ENCODE measurements at places on chromosomes 6 and 20. TPM values are rescaled to one million over a fixed set of nuclear protein-coding genes. Genes with fewer than 3 reads are reported as not detected.

The OPRM1 gene
- polyA plus RNA-seq, result not detected

The ZC2HC1B gene
- polyA plus RNA-seq, result not detected

The ZNF165 gene
- polyA plus RNA-seq, result 0.56 TPM

The ADGRB3 gene
- polyA plus RNA-seq, result 0.70 TPM

The MAS1 gene
- 0.25 TPM for polyA plus RNA-seq

The AVP gene
- not detected for polyA plus RNA-seq

The FKBP1C gene
- 1.9 TPM for polyA plus RNA-seq

The TDRD6 gene
- 0.76 TPM for polyA plus RNA-seq

The PCSK2 gene
- 0.71 TPM for polyA plus RNA-seq

The HLA-DOA gene
- polyA plus RNA-seq, result 1.8 TPM

The SLC17A4 gene
- polyA plus RNA-seq, result not detected

The PBOV1 gene
- polyA plus RNA-seq, result not detected

The APOBEC2 gene
- 433 TPM for polyA plus RNA-seq

The HLA-DQB1 gene
- 9.4 TPM for polyA plus RNA-seq

The TBCC gene
- polyA plus RNA-seq, result 13.0 TPM

The CNKSR3 gene
- polyA plus RNA-seq, result 16.7 TPM

The LGSN gene
- polyA plus RNA-seq, result not detected

The BACH2 gene
- polyA plus RNA-seq, result 6.0 TPM

The RIPOR3 gene
- 4.0 TPM for polyA plus RNA-seq

The TMEM151B gene
- polyA plus RNA-seq, result 0.37 TPM

The MYLK4 gene
- 12.3 TPM for polyA plus RNA-seq

The TSPO2 gene
- polyA plus RNA-seq, result 0.93 TPM

The SPATA25 gene
- polyA plus RNA-seq, result 9.2 TPM

The SAMD10 gene
- polyA plus RNA-seq, result 4.4 TPM

The OR2H1 gene
- polyA plus RNA-seq, result not detected

The LRRC73 gene
- polyA plus RNA-seq, result not detected

The SOX4 gene
- 43.1 TPM for polyA plus RNA-seq

The SOBP gene
- polyA plus RNA-seq, result 16.1 TPM

The ECT2L gene
- polyA plus RNA-seq, result 0.17 TPM

The PPP1R16B gene
- 3.7 TPM for polyA plus RNA-seq

The YTHDF1 gene
- 31.7 TPM for polyA plus RNA-seq

The DEFB124 gene
- 0.88 TPM for polyA plus RNA-seq

The DLK2 gene
- 1.9 TPM for polyA plus RNA-seq

The PRSS16 gene
- polyA plus RNA-seq, result not detected

The OR2B6 gene
- not detected for polyA plus RNA-seq

The PSMB9 gene
- 4.2 TPM for polyA plus RNA-seq

The OPRL1 gene
- 1.1 TPM for polyA plus RNA-seq

The KIF25 gene
- 0.99 TPM for polyA plus RNA-seq

The FYN gene
- polyA plus RNA-seq, result 152 TPM
